Stimulated activated CD4-positive, alpha-beta T cell treated with anti-CD3 and anti-CD28 coated beads, Interleukin-1b, Interleukin-23, amount 100 ng/mL, for 1 hour (primary cell): ENCODE measurements at places on chromosomes 4 and X.

GRCh38 chrX:123665197-123665596, 67.7 kb downstream of the THOC2 start:
- no peak for DNase-seq

- DNase-seq: no peak
These were observed 106.8 kb downstream of the CLNK start for GRCh38 chr4:10577508-10578426.

DNA sequence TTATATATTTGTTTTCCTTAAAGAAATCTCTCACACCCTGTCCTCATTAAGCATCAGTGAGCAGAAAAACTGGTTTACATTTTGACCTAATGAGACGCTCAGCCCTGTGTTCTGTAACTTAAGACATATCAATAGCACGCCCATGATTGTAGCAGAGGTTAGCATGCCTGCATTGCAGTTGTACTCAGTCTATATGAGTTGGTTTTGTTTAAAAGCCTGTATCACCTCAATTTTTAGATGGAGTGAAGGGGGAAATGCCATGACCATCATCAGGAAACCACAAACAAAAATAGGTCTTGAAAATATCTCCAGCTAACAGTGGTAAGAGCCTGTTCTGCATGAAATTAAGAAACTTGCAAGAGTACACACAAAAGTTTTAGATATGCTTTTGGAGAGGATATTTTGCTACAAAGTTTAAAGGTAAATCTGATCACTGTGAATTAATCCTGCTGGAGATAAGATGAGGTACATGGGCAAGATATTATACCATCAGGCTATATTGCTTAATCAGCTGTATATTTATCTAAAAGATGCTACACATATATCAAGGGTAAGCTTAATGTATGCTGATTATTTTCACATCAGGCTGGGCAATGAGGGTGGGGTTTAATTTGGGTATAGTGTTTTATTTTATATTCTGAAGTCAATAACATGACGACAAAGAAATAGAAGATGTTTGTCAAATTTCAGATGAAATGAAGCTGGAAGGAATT, 13.1 kb upstream of the COQ2 start:
- no peak for DNase-seq

DNA sequence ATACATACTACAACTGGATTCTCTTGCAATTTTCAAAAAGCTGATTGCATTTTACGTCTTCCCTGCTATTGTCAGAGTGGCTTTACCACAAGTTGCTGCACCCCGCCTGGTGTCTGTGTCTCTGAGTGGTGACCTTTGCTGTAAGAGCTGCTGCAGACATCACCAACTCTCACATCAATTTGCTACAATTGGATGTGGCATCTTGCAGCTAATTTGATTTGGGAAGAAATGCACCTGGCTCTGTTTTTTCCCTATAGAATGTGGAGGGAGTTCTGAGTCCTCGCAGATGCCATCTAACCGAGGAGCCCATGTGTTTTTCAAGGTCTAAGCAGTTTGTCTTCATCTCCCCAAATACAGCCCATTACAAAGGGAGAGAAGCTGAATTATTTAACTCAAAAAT, 73.8 kb upstream of the PHOX2B start:
- DNase-seq: no peak

- DNase-seq: no peak
These were observed 20.1 kb upstream of the SMIM14 start for GRCh38 chr4:39658756-39659155.

- DNase-seq: no peak
These were observed 63.2 kb upstream of the GUCY1A1 start for GRCh38 chr4:155603360-155603891.

DNA sequence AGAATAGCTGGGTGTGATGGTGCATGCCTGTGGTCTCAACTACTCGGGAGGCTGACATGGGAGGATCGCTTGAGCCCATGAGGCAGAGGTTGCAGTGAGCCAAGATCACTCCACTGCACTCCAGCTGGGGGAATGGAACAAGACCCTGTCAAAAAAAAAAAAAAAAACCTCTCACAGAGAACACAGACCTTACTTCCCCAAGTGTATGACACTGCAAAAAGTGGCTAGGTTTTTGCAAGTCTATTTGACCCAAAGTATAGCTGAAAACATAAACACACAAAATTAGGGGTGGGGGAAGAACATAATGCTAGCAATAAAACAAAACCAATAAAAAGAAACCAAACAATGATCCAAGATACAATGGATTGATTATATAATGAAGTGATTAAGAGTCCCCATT, 6.7 kb downstream of the LAMP2 start:
- no peak for DNase-seq

GRCh38 chr4:101348995-101349800, 1.9 kb upstream of the PPP3CA start:
- no peak for DNase-seq

DNA sequence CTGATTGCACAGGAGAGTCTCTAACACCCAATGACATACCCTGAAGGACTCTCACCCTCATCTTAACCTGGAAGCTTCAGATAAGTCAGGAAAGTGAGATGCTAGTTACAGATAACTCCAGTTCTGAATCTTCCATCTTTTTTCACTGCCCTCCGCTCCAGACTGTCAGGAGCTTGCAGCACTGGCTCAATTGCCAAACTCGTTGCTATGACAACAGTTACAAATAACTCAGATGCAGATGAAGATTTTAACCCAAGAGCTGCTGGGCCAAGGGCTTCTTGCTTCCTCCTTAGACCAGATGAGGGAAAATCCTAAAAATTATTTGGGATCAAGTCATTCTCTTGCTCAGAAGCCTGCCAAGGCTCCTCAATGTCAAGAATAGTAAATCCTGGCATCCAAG, 109.1 kb upstream of the HUWE1 start:
- DNase-seq: no peak

GRCh38 chr4:150130933-150131332, 52.7 kb downstream of the DCLK2 start:
- no peak for DNase-seq

DNA sequence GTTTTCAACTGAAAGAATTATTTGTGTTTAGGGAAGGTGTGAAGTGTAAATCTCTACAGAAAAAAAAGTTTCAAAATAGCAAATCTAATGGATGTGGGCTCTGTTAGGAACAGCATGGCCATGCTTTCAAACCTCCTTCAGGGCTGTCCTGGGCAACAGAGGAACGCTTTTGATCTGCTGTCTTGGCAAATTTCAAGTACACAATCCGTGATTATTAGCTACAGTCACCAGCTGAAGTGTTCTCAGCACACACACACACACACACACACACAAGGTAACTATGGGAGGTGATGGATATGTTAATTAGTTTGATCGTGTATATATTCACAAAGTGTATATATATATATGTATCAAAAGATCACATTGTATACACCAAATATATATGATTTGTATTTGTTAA, 40.5 kb upstream of the HELT start:
- no peak for DNase-seq

- no peak for DNase-seq
These were observed 612.2 kb downstream of the IQCM start for GRCh38 chr4:149203256-149204001.

- no peak for DNase-seq
These were observed 68.9 kb downstream of the PCDH19 start for GRCh38 chrX:100341142-100341510.

GRCh38 chrX:14899607-14900006, 26.4 kb downstream of the MOSPD2 start:
- DNase-seq: no peak

DNA sequence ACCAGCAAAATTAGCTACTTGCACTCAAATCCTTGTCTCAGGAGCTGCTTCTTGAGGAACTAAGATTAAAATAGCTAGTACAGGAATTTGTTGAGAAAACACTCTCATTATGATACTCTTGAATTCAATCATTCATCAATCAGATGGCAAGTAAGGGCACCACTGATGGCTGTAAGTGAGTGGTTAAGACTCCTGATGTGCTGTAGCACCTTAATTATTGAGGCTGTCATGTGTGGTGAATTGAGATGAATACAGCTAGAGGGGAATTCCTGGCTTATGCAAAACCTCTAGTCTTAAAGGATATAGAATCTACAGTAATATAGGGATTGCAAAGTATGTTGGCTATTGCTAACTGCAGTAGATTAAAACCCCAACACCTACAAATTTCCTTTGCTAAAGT, 509.1 kb downstream of the IQCM start:
- DNase-seq: no peak

DNA sequence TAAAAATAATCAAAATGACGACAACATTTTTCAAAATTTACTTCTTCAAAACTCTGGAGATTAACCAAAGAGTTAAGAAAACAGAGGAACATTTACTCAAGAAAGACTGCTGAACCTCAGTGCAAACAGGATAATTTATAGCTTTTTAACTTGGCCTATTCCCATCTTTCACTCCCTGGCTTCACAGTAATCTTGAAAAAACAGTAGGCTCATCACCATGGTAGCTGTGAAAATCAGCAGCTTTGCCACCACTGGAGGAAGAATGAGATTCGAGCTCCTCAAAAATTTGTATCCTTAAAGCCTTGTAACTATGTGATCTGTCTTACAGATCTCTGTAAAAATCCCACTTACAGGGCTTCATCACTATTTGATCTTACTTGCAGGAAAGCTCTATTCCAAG, 447.7 kb upstream of the CTSO start:
- no peak for DNase-seq

GRCh38 chr4:93475730-93476129, 352.8 kb upstream of the ATOH1 start:
- DNase-seq: no peak

GRCh38 chr4:57710053-57710452, 599.9 kb upstream of the IGFBP7 start:
- DNase-seq: no peak

DNA sequence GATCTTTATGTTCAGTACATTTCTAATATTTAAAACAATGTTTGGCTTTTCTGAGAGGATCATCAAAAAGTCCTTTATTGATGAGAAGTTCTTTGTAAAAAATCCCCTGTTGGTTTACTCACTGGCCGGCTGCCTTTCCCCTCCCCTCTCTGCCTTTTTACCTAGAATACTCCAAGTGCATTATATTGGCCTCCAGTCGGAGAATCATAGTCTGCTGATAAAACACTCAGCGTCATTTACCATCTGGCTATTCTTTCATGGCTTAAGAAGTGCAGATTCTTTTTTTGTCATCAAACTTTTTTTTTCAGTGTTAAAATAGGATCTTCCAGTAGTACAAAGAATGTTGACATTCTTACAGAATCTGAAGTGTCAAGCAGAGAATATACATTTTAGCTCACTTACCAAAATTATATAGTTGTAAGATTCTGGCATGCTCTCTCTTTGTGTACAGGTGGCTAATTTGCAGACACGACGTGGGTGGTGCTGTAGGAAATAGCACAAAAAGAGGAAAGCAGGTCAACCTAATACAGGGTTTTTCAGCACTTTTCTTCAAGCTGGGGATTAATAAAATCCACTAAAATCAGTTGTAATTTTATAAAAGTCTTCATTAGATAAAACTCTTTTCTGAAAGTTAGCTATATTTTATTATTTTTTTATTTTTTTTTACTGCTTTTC, 731.8 kb downstream of the KCTD8 start:
- no peak for DNase-seq

DNA sequence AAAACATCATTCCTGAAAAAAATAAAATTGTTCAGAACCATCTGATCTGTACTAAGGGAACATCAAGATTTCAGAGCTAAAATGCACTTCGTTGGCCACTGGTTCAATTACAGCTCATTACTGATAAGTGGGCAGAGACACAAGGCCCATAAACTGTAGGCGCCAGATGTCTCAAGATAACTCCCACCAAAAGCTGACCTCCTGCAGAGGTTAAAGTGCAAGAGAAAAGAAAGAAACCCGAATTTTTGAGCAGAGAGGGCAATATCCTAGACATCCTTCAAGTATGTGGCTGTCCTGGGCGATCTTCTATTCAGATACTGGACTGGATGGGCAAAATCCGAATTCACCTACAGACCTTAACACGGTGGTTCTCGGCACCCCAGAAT, 660 bp downstream of the GEMIN8 start:
- no peak for DNase-seq

GRCh38 chr4:2103843-2104547, 44.9 kb downstream of the NAT8L start:
- no peak for DNase-seq

- no peak for DNase-seq
These were observed 29.8 kb upstream of the ARHGAP24 start for GRCh38 chr4:85445050-85445639.

DNA sequence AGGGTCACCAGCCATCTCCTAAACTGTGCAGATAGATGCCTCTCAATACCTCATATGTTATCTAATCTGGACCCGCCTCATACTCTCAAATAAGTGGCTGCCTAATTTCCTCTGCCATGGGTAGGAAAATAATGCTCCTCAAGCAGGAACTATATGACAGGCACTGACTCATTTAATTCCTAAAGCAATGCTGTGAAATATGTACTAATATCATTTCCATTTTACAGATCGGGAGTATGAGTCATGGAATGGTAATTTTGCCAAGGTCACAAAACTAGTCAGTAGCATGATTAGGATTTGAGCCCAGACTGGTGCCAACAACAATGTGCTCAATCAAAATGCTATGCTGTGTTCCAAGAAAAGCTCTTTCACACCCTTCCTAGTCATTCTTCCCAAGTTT, 3.0 kb upstream of the NXT2 start:
- DNase-seq: no peak

- DNase-seq: no peak
These were observed 88.8 kb downstream of the SORCS2 start for GRCh38 chr4:7280926-7281690.

DNA sequence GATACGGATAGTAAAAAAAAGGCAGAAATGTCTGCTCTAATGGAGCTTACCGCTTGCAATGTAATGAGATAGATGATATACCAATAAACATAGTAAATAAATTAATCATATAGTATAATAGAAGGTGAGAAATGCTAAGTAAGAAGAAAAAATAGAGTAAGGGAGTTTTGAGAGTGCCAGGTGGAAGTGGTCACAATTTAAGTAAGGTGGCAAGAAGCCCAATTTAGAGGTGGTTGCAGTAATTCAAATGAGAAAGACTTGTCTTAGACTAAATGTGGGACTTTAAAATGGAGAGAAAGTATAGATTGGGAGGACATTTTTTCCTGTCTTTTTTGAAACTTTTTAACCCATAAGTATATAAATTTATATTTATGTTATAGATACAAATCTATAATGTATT, 26.0 kb downstream of the TBC1D19 start:
- no peak for DNase-seq

DNA sequence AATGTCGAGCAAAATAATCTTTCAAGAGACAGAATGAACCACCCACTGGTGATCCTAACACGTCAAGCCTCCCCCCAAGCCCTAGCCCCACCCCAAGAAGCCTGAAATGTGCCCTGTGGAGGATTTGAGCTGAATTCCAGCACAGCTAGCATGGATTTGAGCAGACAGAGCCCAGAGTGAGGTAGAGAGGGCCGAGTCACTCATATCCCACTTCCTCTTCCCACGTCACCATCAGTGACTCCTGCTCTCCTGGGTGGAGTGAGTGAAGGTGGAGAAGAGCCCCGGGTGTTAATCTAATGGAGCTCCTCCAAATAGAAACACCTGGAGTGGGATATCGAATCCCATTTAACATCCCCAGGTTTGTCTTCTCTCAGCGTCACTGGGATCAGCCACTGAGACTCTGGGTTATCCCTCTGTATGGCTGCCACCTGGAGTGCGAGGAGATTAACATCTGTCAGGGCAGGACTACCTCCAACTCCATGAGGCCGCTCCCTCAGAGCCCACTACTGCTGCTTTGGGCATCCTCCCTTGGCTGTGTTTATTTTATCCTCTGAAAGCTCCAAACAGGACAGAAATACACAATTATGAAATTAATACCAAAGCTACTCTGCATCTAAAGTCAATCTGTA, 136.6 kb downstream of the NWD2 start:
- no peak for DNase-seq

GRCh38 chrX:121337816-121338215, 290.4 kb downstream of the GLUD2 start:
- no peak for DNase-seq
